Astrocyte of the spinal cord (primary cell): ENCODE measurements at places on chromosomes 12 and 14.

DNA sequence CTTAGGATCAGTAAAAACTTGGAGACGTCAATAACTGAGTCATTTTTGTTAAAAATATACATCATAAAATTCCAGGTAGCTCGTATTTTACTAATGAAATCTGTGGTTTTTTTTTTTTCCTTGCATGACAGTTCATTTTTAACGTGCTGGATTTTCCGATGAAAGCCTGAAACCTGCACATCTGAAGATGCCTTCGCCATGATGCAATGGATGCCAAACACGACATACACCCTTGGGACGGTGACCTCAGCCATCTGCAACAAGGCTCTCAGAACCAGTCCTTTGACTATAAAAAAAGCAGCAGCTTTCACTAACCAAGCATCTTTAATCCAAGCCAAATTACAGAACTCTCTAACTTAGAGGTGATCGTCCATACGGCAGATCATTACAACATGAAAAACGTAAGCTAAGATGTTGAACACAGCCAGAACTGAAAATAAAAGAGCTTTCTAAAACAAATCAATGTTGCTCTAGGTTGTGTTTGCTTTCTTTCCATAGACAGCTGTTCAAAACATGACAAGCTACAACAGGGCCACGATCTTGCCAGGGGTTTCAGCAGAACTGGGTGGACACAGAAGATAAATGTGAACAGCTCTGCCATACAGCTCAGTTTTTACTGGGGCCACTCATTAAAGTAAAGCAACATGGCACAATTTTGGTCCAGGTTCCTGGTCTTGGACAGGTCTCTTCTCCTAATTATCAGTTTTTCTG lies 7.8 kb downstream of the NIN start:
- DNase-seq: no peak

DNA sequence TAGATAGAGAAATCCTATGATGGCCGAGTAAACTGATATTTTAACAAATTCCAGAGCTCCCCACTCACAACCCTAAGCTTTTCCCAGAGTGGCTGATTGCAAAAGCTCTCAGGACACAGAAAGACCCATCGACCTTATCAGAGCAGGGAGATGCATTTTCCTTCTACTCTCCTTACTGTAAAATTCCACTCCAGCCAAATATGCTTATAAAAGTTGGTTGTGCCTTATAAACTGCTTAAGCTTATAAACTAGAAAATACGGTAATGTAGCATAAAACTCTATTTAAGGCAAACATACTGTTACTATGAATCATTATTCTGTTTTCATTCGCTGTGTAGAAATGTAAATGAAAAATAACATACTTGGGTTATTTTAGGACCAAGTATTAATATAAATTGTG lies 41.6 kb upstream of the TRHDE start:
- DNase-seq: peak; percentile 46

DNA sequence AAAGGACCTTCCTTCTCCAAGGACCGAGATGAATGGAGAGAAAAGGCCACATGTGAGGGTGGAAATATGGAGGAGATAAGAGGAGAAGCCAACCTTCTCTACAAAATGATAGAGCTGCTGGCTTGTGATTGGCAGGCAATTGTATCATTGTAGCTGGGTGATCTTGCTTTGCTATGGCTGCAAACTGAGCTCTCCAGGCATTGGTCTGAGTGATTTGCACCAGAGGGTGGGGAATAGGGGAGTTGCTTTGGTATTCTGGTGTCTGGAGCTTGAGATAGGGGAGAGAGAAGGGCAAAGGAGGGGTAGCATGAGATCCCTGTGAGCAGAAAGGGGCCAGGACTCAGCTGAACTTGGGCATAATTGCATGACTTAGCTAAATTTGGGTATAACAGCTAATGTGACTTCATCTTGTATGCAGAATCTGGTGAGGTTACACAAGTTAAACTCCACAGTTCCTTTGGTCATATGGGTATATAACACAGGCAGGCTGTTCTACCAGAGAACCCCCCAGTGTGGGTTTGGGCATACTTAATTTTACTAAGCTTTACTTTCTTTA lies 72.0 kb downstream of the FOS start:
- no peak for DNase-seq

GRCh38 chr12:9742661-9743060 lies 9.8 kb upstream of the CLECL1 start:
- DNase-seq: no peak

GRCh38 chr12:116694653-116695463 lies 43.0 kb downstream of the SPRING1 start:
- no peak for DNase-seq

GRCh38 chr14:59328454-59328853 lies 136.7 kb downstream of the GPR135 start:
- DNase-seq: no peak

- peak; percentile 52 for DNase-seq
These were observed 146.3 kb downstream of the CAND1 start for GRCh38 chr12:67415473-67415872.

- peak; percentile 74 for DNase-seq
These were observed 19.2 kb upstream of the MAP1LC3B2 start for GRCh38 chr12:116539905-116540482.

DNA sequence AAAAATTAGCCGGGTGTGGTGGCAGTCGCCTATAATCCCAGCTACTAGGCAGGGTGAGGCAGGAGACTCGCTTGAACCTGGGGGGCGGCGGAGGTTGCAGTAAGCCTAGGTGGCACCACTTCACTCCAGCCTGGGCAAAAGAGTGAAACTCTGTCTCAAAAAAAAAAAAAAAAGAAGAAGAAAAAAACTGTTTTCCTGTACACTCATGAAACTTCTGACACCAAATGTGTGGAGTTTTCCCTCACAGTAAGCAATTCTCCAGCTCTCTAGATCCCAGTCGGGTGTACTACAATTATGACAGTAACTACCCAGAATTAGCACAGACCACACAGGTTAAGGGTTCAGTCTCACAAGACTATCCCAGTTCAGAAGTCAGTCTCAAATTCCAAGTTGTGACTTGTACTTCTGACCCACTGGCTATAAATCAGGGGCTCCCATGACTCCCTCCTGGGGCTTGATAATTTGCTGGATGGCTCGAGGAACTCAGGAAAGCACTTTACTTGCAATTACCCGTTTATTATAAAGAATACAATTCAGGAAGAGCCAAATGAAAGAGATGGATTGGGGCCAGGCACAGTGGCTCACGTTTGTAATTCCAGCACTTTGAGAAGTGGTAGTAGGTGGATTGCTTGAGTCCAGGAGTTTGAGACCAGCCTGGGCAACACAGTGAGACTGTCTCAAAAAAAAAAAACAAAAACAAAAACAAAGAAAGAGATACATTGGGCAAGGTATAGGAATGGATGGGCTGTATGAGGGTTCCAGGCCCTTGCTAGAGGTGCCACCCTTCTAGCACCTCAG lies 12.4 kb upstream of the ARF6 start:
- peak; percentile 30 for DNase-seq

GRCh38 chr12:121159467-121160307 lies 27.0 kb downstream of the P2RX7 start:
- DNase-seq: no peak

DNA sequence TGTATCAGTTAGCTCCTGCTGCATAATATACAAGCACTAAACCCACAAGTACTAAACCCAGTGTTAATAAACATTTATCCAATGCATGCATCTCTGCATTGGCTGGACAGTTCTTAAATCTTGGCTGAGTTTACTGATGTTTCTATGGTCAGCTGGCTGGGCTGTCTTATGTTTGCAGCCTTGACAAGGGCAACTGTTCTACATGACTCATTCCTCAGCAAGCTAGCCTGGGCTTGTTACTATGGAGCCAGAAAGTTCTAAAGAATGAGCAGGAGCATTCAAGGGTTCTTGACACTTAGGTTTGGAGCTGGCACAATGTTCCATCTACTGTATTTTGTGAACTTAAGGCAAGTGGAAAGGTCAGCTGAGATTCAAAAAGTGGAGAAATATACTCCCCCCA lies 199.1 kb downstream of the GLT1D1 start:
- DNase-seq: no peak

GRCh38 chr12:13193505-13194231 lies 2.9 kb upstream of the EMP1 start:
- DNase-seq: no peak

GRCh38 chr12:39972119-39972518 lies 133.8 kb downstream of the SLC2A13 start:
- DNase-seq: no peak

GRCh38 chr14:92616178-92616577 lies 102.6 kb downstream of the RIN3 start:
- DNase-seq: no peak

- no peak for DNase-seq
These were observed 2.3 kb downstream of the PIWIL1 start for GRCh38 chr12:130339951-130340350.

DNA sequence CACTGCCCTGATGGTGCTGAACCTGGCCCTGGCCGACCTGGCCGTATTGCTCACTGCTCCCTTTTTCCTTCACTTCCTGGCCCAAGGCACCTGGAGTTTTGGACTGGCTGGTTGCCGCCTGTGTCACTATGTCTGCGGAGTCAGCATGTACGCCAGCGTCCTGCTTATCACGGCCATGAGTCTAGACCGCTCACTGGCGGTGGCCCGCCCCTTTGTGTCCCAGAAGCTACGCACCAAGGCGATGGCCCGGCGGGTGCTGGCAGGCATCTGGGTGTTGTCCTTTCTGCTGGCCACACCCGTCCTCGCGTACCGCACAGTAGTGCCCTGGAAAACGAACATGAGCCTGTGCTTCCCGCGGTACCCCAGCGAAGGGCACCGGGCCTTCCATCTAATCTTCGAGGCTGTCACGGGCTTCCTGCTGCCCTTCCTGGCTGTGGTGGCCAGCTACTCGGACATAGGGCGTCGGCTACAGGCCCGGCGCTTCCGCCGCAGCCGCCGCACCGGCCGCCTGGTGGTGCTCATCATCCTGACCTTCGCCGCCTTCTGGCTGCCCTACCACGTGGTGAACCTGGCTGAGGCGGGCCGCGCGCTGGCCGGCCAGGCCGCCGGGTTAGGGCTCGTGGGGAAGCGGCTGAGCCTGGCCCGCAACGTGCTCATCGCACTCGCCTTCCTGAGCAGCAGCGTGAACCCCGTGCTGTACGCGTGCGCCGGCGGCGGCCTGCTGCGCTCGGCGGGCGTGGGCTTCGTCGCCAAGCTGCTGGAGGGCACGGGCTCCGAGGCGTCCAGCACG lies 4.7 kb downstream of the LTB4R start:
- DNase-seq: no peak

- no peak for DNase-seq
These were observed 15.2 kb upstream of the HECTD1 start for GRCh38 chr14:31222834-31223233.

DNA sequence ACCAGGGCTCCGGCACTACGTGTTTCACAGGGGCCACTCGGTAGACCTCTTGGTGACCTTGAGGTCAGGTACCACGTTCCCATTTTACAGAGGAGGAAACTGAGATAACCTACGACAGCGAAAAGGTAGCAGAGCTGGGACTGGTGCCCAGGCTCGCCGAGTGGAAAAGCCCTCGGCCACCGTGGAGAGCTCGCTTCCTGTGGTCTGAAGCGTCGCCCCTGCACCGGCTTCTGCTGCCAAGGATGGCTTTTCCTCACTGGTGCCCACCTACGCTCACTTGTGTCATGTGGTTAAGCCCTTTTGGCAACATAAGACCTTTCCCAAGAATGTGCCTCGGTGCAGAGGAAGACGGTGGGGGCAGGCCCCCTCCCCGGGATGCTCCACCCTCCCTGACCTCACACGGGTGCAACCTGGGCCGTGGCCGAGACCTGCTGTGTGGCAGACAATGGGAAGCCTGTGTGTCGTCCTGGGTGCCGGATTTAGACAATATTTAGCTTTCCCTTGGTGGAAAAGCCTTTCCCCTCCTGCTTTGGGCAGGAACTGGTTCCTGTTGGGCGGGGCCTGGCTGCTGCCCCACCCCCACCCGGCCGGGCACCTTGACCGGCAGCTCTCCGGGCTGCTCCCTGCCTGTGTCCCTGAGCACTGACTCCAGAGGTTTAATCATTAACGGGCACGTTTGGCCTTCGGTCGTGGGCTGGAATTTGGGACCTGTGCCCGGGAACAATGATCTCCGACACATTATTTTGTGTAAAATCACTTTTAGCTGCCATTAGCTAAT lies 32.4 kb upstream of the PPP1R13B start:
- no peak for DNase-seq

DNA sequence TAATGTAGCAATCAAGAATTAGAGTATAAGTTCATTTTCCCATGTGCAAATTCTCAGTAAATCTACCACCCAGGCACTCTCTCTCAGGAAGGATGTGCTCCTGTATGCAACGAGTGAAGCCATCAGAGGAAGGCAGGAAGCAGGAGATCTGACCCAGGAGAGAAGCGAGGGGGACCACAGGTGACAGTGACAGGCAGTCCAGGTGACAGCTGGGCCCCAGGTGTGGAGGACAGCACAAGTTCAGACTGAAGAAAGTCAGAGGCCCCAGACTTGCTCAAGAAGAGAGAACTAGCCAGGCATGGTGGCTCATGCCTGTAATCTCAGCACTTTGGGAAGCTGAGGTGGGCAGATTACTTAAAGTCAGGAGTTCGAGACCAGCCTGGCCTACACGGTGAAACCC lies 13.8 kb downstream of the CLMN start:
- no peak for DNase-seq

DNA sequence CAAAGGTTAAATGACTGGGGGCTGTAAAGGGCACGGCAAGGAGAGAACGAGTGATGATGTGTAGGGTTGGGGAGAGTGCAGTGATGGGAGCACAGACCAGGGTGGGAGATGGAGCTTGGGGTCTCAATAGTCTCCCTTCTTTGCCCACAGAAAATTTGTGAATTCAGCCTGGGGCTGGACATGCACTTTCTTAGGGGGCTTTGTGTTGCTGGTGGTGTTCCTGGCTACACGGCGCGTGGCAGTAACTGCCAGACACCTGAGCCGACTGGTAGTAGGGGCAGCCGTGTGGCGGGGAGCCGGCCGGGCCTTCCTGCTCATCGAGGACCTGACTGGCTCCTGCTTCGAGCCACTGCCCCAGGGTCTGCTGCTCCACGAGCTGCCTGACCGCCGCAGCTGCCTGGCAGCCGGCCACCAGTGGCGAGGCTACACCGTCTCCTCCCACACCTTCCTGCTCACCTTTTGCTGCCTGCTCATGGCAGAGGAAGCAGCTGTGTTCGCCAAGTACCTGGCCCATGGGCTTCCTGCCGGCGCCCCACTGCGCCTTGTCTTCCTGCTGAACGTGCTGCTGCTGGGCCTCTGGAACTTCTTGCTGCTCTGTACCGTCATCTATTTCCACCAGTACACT lies 1.7 kb downstream of the FITM1 start:
- no peak for DNase-seq

- DNase-seq: no peak
These were observed 241.2 kb downstream of the RBM19 start for GRCh38 chr12:113724794-113725556.

DNA sequence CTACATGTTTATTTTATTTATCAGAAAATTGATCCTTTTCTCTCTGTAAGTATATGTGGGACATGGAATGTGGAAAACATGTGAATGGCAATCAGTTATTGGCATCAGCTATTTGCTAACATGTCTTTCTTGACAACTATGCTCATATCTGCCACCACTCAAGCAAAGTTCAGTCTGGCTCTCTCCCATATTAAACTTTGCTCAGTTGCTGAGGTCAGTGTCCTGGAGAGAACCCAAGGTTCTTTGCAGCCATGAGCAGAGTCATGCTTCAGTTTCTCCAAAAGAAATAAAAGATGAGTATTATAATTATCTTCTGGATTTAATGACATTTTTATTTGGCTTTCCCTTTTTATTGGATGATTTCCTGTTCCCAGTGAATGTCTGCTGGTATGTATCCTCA lies 42.6 kb downstream of the A2M start:
- DNase-seq: no peak
